ENCODE measurements at places on chromosomes 5 and 9.

GRCh38 chr5:73751254-73751914 lies 125.4 kb downstream of the ARHGEF28 start:
- DNase-seq, result no peak

- no peak for DNase-seq
Observed at GRCh38 chr9:7760014-7760415, 39.6 kb downstream of the DMAC1 start.

DNA sequence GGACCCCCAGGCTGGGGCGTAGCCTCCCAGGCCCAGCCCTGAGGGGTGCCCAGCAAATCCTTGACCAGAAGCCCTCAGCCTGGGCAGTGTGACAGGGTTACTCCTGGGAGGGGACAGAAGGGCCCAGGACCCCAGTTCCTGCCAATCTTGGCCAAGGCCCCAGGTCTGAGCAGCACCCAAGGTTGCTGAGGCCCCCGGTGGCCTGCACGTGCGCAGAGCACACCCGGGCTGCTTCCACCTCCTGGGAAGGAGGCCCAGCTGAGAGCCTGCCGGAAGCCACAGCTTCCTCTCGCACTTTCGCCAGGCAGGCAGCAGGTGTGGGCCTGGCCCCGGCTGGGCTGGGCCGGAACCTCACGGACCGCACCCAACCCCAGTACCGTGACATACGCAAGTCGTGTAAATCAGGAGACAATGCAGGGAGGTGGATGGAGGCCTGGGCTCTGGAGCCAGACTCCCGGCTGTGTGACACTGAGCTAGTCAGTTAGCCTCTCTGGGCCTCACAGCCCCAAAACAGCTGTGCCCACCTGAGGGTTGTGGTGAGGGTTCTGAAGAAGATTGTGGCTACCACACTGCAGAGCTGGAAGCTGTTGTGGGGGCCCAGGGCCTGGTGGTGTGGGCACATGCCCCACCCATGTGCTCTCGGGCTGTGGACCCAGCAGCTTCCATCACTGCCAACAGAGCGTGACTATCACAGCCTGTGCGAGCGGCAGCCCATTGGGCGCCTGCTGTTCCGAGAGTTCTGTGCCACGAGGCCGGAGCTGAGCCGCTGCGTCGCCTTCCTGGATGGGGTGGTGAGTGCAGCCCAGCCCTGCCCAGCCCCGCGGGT lies 5.1 kb downstream of the GRK6 start:
- no peak for DNase-seq

GRCh38 chr9:74369844-74370243 lies 127.3 kb upstream of the RORB start:
- DNase-seq, result no peak

- DNase-seq, result no peak
Observed at GRCh38 chr9:129270903-129271431, 92.9 kb upstream of the IER5L start.

DNA sequence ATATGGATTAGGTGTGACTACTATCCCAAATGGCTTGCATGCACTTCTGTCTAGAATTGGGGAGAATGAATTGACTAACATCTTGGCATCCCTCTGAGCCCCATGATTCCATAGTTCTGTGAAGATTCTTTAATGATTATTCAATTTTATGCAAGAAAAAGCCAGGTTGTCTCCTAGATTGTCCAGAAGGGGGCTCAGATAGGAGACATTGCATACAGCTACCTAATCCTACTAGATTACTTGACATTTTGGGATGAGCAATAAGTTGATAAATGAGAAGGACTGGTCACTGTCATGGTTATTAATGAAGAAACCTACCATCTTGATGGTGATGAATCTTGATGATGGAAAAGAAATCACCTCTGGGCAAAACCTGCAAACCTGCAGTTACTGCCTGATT lies 117.0 kb downstream of the CARTPT start:
- DNase-seq, result no peak

DNA sequence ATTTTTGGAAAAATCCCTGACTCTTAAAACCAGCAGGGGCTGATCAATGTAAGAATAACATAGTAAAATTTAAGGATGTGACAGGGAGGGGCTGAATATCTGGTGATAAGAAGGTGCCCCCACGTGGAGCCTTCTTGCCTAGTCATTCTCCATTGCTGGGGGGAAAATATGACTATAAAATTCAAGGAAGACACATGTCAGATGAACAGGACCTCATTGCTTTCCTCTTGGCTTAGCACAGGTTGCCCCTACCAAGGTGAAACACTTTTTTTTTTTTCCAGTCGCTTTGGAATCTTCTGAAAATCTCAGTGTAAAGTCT lies 310.9 kb downstream of the EFNA5 start:
- no peak for DNase-seq

- DNase-seq, result peak; percentile 68
Observed at GRCh38 chr9:133238272-133238850, 29.3 kb upstream of the OBP2B start.

- DNase-seq, result no peak
Observed at GRCh38 chr5:149140197-149141002, 893 bp upstream of the ABLIM3 start.

DNA sequence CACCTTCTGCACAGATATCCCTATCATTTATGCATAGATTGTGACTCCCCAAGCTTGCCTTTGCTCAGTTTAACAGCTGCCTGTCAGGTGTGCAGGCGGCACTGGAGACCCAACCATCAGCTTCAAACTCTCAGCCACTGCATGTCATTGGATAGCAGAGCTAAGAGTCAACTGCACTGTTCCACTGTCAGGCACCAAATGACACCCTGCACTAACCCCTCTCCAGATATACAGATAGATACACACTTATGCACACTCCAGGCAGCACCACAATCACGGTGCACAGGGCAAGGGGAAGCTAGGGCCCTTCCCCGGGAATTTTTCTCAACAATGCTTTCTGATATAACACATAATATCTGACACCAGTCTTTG lies 142.3 kb downstream of the BNC2 start:
- DNase-seq, result no peak

DNA sequence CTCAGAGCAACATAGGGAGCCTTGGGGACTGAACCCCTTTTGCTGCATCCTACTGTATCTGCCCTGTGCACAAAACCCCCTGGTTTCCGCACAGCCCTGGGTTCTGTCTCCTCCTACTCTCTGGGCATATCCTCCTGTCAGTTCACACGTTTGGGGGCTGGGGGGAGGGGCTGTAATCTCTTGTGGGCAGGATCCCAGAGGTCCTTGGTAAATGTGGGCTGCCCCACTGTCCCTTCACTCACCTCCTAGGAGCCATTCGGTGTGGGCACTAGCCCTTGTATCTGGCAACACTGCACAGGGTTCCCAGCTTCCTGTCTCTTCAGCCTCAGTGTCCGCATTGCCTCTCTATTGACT lies 271.8 kb upstream of the DMAC1 start:
- no peak for DNase-seq

DNA sequence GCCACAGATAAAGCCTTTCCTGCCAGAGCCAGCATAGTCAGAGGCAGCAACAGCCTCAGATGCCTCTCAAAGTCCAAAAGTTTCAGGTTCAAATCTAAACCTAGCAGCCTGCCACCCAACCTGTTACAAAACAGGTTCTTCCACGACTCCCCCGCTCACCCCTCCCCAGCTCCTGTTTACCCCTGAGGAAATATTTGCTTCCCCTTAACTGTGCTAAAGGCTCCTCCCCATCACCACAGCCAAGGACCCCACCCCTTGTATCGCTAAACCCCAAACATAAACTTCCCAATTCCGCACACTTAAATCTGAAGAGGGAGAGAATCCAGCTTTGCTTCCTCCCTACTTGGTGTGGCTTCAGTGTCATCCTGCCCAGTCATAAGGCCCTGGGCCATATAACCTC lies 15.4 kb upstream of the VDAC1 start:
- DNase-seq, result no peak

DNA sequence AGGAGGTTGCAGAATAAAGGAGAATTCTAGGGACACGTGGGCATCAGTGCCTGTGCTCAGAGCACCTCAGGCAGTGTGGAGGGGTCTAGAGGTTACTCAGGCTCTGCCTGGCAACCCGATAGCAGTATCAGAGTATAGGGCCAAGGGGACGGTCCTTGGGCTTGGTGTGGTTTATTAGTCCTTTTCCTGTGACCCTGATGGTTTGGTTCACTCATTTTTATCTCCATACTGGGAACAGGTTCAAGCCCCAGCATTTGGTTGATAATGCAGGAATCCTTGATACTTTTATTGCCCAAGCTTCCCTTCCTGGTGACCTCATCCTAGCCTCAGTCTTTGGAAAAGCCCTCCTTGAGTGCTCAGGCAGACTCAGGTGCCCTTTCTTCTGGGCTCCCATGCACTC lies 35.5 kb downstream of the FXN start:
- no peak for DNase-seq

DNA sequence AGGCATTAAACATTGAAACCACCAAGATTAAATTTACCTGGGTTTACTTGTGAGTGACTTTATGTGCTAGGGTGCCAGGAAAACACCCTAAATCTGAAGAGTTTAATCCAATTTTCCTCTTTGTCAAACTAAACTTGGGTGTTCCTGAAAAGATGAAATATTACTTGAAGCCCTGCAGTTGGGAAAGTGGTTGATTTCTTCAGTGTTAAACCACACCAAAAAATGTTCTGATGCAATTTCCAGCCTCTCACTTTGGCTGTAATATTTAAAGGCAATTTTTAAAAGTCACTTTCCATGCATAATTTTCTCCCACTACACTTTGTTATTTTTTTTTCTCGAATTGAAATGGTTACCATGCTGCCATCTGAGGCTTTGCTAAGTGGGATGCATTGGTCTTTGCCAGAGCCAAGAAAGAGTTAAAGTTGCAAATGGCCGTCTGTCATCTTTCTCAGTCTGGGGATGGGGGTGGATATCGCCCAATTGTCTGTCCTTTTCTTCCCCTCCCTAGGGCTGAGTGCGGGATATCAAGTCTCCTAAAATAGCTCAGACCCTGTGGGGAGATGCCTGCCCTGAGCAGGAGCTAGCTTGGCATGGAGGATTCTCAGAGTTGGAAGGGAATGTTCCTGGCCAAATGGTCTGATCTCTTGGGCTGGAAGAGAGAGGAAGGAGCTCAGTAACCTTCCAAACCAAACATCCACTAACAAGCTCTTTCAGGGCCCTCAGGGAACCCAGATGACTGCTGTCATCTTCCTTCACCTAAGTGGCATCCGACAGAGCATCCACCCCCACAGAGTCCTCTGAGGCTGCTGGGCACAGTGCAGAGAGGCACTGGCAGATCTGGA lies 13.6 kb upstream of the SHB start:
- DNase-seq, result no peak

DNA sequence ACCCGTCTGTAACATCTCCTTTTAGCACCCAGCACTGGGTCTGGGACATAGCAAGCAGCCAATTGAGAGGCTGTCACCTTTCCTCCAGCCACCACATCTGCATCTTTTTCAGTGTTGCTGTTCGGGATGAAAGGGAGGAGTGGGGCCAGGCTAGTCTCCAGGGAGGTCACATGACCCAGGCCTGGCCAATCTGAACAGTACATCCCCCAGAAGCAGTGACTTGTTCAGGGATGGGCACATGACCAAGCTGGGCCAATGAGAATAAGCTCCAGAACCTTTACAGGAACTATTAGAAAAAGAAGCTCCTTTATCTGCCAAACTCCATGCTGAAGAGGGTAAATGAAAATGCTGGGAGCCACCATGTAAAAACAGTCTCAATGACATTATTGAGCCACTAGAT lies 359.0 kb downstream of the SLIT3 start:
- DNase-seq, result peak; percentile 37

GRCh38 chr9:99773468-99774138 lies 48.1 kb upstream of the NR4A3 start:
- no peak for DNase-seq

GRCh38 chr5:116442931-116443551 lies 131.6 kb downstream of the SEMA6A start:
- no peak for DNase-seq

DNA sequence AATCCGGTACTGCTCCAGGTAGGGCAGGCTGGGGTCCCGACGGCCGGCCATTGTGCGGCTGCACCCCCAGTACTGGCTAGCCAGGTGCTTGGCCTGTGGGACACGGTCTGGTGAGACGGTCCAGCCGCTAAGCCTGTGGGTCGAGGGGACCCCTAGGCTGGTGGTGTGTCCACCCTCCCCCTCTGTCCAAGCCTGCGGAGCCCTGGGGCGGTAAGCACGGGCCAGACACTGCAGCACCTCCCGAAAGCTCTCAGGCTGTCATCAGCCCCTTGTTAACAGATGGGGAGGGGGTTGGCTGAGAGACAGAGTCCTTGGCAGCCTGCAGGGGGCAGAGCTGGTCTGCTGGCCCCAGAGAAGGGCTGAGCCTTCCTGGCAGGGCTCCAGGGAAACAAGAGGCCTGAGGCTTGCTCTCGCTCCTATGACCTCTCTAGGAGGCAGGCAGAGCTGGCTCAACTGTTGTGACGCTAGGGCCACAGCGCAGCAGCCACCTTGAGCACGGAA lies 11.8 kb upstream of the MRNIP start:
- peak; percentile 73 for DNase-seq

DNA sequence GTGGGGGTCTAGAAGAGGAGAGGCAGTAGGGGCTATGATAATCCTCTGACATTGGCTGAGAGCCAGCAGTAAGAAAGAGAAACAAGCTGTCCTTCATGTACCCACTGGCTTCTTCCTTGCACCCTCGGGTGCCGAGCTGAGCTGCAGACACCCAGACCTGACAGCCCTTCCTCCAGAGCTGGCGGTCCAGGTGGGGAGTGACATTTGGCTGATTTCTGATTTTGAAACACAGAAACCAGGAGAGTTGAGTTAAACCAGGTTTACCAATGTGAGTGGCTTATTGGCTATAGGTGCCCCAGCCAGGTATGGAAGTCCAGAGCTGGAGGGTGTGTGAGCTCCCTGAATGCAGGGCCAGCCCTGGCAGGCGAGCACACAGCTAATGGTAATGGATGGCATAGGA lies 59.2 kb downstream of the GADD45G start:
- DNase-seq, result no peak

DNA sequence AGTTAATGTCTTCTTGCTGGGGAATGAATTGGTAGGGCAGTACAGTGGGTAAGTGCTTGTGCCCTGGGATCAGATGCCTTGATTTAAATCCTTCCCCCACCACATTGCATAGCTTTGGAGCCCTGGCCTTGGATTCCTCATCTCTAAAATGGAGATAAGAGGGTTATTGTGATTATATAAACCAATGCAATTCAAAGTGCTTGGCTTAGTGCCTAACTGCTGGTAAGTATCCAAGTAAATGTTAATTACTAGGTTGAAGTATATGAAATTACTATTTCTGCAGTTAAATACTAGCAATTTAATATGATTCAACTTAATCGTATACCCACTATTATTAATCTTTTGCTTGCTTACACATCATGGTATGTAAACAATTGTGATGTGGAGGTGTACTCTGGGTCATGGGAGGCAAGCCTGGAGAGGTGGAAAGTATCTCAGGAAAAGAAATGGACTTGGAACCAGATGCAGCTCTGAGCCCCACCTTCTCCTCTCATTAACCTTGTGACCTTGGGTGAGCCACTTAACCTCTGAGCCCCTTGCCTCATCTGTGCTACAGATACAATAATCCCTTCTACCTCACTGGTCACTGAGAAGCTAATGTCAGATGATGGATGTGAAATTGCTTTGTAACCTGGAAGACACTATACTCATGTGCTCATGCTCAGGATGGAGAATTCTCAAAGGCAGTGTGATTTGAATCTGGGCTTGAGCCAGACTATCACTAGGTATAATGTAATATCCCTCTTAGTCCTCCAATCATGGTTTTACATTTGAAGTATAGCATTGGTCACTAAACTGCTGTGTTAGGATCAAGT lies 23.8 kb downstream of the NEUROG1 start:
- DNase-seq, result no peak
